ENCODE measurements at places on chromosomes 7 and 10.

- no peak for DNase-seq
Measured at GRCh38 chr7:7972922-7973594, 4.5 kb downstream of the GLCCI1 start.

- DNase-seq = no peak
Measured at GRCh38 chr10:24209432-24209771, 464 bp downstream of the KIAA1217 start.

- no peak for DNase-seq
Measured at GRCh38 chr7:98621573-98622482, 4.7 kb downstream of the NPTX2 start.

GRCh38 chr10:44006771-44007170, 358.1 kb upstream of the ZNF32 start:
- no peak for DNase-seq

DNA sequence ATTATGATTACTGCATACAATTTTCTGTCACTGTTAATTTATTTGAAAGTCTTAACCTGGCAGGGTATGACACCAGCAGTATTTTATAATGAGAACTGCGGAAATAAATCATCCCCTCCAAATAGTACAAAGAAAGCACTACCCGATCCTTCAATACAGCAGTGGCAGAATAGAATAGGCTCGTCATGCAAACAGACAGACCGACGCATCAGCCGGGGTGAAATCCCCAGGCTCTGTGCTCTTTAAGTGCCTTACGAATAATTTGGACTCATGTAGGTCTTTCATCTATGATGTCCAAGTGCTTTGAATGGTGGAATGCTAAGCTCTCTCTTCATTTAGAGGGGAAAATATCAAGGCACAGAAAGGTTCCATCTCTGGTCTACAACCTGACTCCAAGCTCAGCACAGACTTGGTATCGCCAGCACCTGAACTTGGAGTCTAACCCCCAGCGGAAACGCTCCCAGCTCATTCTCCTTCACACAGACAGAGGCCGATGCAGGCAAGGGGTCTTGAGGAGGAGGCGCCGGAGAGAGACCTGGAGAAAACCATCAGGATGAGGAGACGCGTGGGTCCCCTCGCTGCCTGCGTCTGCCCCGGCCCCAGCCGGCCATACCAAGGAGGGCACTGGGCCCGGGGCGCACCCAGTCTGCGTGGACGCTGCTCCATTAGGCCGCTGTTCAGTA, 568.1 kb upstream of the MKI67 start:
- DNase-seq = no peak

GRCh38 chr7:140541513-140542227, 62.4 kb upstream of the MKRN1 start:
- peak; percentile 62 for DNase-seq

GRCh38 chr7:55887821-55888247, 578 bp downstream of the ZNF713 start:
- DNase-seq = peak; percentile 14

GRCh38 chr7:135121868-135122267, 26.0 kb upstream of the TMEM140 start:
- DNase-seq = no peak

- DNase-seq = no peak
Measured at GRCh38 chr7:47518827-47519226, 63.1 kb downstream of the TNS3 start.

DNA sequence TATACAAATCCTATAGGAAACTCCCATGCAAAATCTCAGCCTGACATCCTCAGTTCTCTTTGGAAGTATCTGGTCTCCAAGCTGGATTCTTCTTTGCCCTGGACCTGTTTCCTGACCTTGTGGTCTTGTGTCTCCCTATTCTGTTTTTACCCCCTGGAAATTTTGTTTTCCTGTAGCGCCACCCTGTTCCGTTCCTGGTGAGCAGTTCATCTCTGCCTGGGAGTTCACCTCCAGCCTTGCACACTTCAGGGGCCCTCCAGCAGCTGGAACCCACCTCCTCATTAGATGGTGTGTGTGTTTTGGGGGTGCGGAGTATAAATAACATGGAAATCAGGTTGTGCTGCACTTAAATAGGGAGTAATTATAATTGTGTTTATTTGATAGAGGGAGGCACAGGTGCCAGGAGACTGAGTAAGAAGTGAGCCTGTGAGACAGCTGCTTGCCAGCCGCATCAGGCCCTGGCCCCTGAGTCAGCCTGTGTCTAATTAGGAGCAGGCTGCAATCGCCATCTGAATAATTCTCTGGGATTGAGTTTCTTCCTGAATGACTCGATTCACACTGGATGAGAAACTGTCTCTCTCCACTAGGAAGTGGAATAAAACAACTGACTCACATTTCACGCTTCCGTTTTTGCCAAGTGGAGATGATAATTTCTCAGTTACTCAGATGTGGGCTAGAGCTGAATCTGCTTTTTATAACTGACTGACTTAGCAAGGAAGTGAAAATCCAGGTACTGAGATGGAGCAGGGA, 69.4 kb upstream of the HECTD2 start:
- DNase-seq = no peak

DNA sequence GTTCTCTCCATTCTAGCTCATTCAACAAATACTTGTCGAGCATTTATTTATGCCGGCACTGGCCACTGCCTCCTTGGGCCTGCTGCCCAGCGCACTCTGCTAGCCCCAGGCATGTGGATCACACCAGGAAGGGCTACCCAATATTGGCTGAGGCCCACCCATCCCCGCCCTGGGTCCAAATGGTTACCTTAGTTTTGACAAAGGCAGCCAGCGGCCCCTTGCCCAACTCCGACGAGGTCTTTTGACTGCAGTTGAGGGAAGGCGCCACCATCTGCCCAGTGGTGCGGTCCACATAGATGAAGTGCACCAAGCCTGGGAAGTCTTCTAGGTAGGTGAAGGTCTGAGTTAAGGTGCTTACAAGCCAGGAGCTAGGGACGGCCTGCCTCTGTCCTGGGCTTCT, 7.2 kb upstream of the PYROXD2 start:
- no peak for DNase-seq

DNA sequence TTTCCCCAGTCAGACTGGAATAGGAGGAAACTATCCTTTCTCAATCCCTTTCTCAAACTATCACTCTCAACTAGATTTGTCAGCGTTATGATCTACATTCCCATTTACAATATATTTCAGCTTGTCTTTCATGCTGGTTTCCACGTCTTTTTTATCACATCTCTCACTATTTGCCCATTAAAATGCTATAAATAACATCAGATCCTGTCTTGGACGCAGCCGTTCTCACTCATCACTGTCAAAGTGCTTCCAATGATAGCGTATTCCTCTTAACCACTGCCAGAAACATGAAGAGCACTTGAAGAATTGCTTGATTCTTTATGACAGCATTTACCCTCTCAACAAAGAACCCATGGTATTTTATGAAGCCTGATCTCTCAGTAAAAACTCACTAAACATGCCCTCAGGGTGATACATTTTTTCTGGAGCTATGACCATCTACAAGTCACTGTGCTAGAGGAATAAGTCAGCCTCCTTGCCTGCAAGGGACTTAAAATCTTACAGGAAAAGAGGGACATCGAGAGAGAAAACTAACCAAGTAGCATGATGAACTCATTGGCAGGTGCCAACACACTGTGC, 205.6 kb upstream of the PFKP start:
- no peak for DNase-seq

DNA sequence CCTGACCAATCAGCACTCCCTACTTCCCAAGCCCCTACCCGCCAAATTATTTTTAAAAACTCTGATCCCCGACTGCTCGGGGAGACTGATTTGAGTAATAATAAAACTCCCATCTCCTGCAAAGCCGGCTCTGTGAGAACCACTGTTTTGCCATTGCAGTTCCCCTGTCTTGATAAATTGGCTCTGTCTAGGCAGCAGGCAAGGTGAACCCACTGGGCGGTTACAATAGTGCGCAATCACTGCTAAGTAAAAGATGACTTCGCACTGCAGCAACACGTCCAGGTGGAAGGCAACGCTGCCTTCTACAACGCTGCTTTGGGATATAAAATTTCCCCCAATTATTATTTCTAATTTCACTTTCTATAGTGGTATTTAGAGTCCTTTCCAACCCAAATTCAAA, 8.9 kb downstream of the SLC37A3 start:
- no peak for DNase-seq

- no peak for DNase-seq
Measured at GRCh38 chr10:114188001-114188400, 8.8 kb downstream of the TDRD1 start.

DNA sequence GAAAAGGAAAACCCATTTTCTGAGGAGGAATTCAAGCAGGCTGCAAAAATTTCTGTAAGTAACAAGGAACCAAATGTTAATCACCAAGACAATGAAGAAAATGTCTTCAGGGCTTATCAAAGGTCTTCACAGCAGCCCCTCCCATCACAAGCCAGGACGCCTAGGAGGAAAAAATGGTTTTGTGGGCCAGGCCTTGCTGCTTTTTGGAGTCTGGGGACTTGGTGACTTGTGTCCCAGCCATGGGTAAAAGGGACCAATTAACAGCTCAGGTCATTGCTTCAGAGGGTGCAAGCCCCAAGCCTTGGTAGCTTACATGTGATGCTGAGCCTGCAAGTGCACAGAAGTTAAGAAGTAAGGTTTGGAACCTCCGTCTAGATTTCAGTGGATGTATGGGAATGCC, 55.7 kb upstream of the FOXP2 start:
- no peak for DNase-seq

DNA sequence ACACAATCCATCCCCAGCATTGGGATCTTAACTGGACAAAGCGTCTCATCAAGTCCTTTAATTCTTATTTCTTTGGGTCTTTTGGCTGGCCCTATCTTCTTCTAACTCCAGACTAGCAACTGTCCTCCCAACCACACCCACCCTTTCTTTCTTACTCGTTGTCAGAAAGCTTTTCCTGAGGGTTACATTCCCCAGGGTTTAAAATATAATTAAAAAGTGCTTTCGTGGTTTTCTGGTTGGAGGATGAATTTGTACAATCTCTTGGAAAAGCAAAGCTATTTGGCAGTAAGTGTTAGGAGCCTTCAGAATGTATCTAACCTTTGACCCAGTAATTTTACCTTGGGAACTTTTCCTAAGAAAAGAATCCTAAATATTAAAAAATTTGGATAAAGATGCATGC, 10.4 kb upstream of the ITGB8 start:
- no peak for DNase-seq

- peak; percentile 57 for DNase-seq
Measured at GRCh38 chr10:100878291-100878910, 34.4 kb upstream of the SLF2 start.

- no peak for DNase-seq
Measured at GRCh38 chr7:116324582-116324981, 114.2 kb downstream of the TES start.

DNA sequence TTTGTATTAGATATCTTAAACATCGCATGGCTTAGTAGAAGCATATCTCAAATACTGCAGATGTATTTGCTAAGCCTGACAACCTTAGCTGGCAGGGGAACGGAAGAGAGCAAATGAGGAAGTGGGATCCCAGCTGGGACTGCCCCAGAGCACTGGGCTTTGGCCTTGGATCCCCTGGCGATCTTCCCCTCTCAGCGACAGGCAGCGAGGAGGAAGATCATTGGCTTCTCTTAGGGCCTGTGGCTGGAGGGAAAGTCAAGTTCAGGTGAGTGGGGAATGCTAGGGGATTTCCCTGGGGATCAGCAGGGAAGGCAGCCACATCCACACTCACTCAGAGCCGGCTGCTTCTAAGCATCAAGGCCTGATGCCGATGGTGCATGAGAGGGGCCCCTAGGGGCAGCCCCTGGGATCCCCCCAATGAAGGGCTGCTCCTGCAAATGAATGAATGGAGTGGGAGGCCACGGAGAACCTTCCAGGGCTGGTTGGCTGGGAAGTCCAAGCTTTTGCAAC, 42.0 kb downstream of the LYZL2 start:
- no peak for DNase-seq

- no peak for DNase-seq
Measured at GRCh38 chr7:5582532-5582935, 158.9 kb upstream of the TNRC18 start.

DNA sequence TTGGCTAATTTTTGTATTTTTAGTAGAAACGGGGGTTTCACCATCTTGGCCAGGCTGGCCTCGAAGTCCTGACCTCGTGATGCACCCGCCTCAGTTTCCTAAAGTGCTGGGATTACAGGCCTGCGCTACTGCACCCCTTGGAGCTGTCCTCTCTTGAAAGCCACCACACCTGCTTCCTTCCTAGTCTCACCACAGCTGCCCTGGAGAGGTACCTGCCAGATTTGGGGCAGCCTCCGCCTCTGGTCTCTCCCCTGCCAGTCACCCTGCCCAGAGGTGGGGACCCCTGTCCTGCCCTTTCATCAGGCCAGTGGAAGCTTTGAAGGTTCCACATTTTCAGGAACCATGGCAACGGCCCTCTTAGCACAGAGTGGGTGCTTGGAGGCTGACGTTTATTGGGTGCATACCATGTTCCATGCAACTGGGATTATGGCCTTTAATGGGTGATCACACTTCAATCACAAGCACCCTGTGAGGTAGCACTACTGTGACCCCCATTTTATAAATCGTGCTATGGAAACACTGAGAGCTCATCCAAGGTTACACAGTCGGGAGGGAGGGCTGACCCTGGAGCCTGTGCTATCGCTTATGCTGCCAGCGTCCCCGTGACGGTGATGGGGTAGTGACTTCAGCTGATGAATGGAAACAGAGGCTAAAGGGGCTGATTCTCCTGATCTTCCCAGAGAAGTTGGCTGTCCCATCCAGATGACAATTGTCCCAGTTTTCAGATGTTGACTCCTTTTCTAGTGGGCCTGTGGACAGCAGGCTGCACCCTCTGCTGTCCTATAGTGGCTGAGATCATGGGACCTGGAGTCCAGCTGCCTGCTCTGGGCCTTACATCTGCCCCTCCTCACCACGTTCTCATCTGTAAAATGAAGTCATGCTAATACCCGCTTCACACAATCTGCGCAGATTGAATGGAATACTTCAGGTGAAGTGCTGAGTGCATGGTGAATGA, 11.5 kb upstream of the FGFR2 start:
- DNase-seq = no peak

- peak; percentile 99 for DNase-seq
Measured at GRCh38 chr7:130486114-130486953, 5.6 kb upstream of the MEST start.

DNA sequence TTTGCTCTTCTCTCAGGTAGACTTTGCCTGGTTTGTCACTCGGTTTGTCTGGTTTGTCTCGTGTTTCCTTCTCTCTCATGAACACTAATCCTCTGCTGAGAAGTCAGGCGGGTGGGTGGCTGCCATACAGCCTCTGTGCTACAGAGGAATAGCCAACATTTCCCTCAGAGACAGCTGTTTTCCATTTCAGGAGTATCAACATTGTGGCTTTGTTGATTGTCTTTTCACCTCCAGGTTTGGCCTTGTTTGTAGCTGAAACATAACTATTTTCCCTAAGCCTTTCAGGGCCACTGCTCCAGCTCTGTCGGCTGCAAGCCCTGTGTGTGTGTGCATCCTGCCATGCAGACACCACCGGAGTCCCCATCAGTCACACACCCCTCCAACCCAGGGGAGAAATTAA, 122.8 kb downstream of the BAMBI start:
- no peak for DNase-seq

DNA sequence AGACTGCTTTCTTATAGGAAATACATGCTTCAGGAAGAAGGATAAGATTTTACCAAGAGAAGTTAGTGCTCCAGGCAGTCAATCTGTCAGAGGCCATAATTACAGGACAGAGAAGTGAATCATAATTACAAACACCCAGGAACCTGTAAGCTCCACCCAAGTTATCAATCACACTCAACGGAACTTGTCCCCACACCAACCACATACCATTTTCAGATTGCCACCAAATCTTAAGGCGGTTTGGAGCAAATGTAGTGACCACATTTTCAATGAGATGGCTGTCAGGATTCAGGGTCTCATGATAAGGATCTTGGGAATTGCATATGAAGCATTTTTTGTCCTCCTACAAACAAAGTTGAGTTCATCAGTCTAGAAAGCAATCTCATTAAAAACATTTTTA, 4.8 kb downstream of the LAMB1 start:
- no peak for DNase-seq

All from LoVo (cell line).